ENCODE measurements at places on chromosomes 11 and 22.

DNA sequence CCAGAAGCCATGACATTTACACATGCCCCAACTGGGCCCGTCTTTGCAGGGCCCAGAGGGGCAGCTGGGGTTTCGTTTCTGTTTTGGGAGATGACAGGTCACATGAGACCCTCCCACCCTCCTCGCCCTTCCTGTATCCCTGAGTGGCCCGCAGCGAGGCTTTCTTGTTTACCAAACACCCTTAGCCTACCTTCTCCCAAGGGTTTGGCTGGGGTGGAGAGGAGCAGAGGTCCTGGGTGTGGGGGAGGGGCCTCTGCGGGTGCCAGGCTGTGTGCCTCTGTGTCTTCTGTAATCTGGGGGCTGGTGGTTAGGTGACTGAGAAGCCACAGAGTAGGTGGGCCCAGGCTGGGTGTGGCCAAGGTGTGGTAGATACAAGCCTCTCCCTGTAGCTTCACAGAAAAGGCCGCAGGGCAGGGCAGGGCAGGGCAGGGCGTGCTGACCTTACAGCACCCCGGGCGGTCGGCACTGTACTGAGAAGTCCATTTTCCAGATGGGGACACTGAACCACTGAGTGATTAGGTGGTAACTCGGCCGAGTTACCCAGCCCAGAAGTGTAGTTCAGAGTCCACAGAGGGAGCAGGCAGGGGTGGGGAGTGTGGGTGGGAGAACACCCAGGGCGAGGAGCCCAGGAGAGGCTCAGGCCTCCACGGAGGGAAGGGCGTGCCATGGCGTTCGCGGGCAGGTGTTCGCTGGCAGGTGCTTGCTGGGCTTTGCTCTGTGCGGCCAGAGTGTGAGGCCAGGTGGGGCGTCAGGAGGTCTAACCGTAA lies 8.7 kb downstream of the PRR5 start:
- no peak for DNase-seq

DNA sequence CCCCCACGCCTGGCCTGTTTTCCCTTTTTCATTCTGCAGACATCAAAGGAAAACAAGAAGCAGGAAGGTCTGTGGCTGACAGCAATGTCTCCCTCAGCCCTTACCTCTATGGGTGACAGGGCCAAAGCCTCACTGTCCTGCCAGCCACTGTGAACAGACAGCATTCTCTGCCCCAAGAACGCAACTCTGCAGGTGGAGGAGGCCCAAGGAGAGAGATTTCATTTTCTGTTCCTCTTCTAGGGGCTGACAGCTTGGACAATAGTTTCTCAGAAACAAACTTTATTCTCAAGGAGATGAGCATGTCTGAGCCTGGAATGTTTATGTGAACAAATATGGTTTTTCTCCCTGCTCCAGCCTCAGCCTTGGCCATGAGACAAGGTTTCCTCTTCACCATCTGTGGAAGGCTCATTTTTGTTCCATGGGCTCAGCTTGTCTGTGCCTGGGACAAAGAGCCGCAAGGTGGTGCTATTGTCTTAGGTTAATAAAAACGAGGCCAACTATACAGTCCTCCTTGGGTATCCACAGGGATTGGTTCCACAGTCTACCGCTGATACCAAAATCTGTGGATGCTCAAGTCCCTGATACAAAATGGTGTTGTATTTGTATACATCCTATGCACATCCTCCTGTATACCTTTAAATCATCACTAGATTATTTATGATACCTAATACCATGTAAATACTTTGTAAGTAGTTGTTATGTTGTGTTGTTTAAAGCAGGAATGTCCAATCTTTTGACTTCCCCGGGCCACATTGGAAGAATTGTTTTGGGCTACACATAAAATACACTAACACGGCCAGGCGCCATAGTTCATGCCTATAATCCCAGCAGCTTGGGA lies 5.8 kb downstream of the PIWIL3 start:
- no peak for DNase-seq

DNA sequence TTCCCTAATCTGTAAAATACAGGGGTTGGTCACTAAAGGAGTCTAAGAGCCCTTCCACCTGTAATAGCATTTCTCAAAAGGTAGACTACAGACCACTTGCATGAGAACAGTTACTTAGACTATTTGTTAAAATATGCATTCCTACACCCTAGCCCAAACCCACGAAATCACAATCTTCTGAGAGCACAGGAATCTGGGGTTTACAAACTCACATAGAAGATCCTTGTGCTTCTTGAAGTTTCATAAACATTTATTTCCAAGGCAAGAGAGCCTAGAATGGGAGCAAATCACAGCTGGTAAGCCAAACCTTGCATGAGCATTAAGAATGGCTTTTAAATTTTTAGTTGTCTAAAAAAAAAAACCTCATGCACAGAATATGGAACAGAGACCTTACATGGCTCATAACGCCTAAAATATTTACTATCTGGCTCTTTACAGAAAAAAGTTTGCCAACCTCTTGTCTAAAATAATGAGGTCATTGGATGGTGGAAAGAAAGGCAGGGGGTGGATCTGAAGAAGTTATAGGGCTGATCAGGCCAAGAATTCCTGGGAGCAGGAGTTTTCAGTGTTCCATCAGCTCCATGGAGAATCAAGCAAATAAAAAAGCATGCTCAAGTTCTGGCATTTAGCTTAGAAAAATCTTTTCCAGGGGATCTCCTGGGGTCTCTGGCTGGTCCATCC lies 133.4 kb downstream of the CCDC34 start:
- no peak for DNase-seq

- no peak for DNase-seq
Observed at GRCh38 chr11:34013898-34014571, 37.5 kb upstream of the CAPRIN1 start.

DNA sequence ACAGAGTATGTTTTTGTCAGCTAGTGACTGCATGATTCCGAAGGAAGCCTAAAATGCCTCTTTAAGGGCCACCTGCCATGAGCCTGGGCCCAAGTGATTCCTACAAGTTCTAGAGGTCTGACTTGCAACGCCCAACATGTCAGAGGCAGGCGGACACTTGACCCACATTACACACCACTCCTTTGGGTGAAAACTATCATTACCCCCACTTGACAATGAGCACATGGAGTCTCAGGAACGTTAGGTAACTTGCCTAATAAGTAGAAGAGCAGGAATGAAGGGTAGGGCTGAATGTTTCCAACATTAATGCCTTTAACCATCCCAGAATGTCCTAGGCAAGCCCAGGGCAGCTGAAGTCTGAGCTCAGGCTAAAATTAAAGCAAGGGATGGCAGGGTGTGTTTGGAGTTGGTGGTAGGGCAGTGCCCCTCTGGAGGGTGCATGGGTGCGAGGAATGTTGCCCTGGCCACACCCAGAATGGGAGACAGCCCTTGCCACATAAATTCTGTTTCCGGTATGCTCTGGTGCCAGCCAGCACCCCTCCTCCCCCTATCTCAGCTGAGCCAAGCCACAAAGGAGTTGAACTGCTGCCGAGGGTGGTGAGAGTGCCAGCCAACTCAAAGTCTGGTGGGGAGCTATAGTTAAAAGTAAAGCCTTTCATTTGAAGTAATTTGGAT lies 2.5 kb downstream of the PLAAT2 start:
- no peak for DNase-seq

GRCh38 chr11:134386945-134387344 lies 25.1 kb downstream of the B3GAT1 start:
- no peak for DNase-seq

GRCh38 chr11:8265681-8266241 lies 2.1 kb upstream of the LMO1 start:
- DNase-seq = no peak

DNA sequence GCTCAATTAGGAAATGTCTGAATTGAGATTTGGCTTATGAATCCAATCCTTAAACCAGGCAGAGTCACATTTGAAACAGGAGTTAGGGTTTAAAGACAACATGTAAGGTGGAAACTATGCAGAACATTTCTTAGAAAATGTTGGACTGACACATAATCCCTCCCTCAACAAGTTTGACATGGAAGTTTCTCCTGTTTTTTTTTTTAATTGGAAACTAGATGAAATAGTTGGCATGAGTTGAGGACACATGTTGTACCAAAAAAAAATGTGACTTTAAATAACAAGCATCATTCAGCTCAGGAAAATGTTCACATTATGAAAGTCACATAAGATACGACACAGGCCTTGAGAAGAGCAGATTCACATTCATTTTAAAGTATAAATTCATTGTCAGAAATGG lies 154.9 kb upstream of the DDI1 start:
- no peak for DNase-seq

DNA sequence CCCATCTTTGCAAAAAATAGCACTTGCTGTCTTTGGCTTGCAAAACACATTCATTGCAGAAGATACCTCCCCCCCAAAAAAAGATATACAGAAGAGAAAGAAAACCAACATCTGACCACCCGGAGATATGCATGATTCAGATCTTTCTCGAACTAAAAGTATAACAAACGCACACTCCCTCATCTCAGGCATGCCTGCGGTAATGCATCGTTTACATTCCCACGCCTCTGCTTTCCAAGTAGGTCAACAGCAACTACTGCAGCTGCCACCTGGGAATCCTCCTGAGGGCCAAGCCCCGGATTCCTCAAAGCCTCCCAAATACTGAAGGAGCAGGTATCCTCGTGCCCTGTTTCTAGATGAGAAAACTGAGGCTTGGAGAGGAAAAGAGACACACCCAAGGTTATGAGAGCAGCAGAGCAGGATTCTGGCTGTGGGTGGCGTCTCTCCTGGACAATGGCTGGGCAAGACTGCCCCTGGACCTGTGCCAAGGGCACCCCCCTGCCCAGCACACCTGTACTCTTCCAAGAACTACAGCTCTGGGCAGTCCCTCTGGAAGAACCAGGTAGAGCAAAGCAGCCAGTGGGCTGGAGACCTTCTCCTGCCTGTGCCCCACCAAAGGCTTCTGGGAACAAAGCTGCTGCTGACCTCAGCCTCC lies 38.1 kb downstream of the NUP50 start:
- DNase-seq = no peak

DNA sequence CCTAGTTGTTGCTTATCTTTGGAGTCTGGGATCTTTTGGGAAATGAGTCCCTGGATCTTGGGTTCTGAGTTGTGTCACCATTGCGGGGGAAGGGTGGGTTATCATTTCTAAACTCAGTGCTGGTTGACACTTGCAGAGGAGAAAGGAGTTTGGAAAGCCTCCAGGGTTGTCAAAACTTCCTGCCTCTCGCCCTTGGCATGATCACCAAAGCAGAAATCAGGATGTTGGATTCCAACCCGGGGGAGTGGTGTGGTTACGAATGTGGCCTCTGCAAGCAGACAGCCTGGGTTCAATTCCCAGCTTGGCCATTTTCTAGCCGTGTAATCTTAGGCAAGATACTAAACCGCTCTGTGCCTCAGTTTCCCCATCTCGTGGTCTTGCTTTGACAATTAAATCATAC lies 24.3 kb downstream of the CD6 start:
- DNase-seq = no peak

DNA sequence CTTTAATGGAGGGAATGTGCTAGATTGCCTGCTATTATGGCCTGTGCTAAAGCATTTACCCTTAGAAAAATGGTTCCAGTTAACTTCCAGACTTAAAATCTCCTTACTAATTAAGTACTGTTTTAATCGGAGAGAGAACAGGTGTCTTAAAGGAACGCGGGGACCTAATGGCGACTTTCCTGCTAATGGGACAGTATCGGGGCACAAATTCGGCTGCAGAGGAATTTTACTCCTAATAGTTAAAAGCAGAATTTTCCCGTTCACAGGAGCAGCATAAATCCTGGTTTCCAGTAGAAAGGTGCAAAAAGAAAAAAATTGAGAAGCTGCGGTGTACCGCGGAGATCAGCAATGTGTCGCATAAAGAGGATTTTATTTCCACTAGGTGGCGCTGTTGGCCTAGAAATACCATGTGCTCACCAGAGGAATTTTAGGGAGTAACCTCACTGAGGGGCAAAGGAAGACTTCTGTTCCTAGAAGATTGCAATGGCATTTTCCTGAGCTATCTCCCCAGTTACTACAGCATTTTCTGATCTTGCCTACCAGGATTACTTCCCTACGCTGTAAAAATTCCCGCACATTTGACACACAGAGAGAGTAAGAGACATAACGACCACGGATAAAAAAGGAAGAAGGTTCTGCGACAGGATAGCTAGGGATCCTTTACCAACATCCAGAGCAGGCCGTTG lies 44.5 kb downstream of the ZNF280B start:
- peak; percentile 20 for DNase-seq

DNA sequence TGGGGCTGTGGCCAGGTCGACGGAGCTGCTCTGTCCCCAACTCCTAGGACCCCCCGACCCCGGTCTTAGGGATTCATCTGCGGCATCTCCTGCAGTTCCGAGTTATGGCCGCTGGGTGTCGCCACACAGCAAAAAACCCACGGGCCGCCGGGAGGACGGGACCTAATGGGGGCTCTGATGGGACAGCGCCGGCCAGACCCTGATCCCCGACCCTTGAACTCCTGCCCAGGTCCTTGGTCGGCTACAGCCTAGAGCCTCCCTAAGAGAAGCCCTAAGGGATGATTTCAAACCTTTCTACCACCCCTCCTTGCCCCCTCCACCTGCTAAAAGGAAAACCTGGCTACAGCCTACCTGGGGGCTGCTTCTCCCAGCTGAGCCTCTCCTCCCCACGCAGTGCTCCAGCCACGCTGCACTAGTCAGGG lies 30.8 kb upstream of the LRRC10B start:
- peak; percentile 31 for DNase-seq

- DNase-seq = no peak
Observed at GRCh38 chr11:78654071-78654470, 79.4 kb upstream of the NARS2 start.

GRCh38 chr22:38967451-38968450 lies 10.3 kb downstream of the APOBEC3A start:
- DNase-seq = no peak

DNA sequence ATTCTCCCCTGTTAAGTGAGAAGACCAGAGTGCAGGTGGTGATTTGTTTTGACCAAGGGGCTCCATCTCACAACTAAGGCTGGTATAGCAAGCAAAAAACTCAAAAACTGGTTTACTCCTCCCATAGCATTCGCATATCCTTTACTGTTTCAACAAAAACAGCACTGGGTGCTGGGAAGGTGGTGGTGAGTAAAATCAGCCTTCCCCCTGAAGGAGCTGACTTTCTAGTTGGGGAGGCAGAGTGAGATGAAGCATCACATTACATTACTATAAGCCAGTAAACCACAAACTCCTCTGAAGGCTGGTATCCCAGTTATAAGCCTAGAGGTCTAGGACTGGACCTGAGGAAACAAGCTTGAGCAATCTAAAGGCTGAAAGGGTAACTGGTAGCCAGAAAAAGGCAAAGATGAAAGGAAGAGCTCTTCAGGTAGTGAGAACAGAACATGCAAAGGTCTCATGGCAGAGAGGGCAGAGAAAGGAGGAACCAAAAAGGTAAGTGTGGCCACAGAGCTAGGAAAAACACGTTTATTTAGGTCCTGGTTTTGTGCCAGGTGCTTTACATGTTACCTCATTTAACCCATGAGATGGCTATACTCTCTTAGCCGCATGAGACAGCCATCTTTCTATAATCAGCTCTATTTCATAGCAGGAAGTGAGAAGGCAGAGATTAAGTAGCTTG lies 22.3 kb downstream of the TMEM123 start:
- DNase-seq = no peak

- no peak for DNase-seq
Observed at GRCh38 chr11:120521176-120521575, 9.6 kb downstream of the GRIK4 start.

Measured in activated T-helper 1 cell treated with anti-CD3 and anti-CD28 coated beads, Interleukin-2, amount 50 U/mL, for 16 hours (primary cell).